ENCODE measurements at places on chromosomes 12 and 14.

DNA sequence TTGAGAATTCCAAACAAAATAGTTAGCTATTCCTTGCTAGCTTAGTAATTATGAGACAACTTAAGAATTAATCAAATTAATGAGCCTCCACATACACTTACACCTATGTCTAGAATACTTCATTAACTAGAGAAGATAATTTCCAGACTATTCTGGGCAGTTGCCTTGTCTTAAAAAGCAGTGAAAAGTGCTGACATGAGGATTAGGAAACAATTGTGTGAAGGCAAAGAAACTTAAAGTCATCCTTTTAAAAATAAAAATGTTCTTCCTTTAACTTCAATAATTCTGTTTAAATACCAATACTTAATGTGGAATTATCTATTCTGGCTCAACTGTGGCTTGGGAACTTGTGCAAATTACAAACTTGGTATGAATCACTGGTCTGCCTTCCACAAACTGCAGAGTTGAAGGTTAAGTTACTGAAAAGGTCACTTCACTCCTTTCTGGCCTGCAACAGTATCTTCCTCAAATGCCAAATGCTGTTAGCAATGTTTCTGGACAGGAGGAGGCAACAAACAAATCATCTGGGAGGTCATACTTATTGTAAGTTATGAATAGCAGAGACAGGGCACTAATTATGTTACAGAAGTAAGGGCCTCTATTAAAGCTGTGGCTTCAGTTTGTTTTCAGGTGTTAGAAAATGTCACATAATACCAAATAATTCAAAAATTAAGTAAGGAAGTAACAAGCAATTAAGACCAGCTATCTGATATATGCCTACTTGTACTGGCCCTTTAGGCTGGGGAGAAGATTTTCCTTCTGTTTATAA lies 19.2 kb downstream of the PPTC7 start:
- no peak for DNase-seq

- DNase-seq: no peak
Observed at GRCh38 chr12:12812618-12813119, 477 bp upstream of the DDX47 start.

DNA sequence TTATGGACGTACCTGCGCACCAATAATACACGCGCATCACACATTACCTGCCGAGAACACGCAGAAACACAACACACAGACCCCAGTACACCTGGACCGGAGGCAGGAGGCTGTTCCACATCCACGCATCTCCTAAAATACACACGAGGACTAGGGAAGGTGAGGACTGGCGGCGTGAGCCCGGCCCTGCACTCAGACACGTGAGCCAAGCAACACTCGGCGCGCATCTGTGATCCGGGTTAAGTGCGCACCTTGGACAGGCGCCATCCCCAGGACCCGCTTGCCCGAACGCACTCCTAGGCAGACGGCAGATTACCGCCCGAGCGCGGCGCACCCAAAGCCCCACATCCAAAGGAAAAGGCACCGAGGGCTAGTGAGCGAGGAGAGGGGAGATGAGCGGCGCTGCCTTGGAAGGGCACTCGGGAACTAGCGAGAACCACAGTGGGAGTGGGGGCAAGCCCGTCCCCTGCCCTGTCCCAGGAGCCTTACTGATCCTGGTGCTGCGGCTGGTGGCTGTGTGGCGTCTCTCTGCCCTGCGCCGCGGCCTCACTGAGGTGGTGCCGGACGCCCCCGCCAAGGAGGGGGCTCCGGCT lies 417 bp downstream of the GLS2 start:
- DNase-seq: peak; percentile 90

GRCh38 chr12:128823216-128823915 lies 392 bp downstream of the SLC15A4 start:
- DNase-seq: peak; percentile 91

DNA sequence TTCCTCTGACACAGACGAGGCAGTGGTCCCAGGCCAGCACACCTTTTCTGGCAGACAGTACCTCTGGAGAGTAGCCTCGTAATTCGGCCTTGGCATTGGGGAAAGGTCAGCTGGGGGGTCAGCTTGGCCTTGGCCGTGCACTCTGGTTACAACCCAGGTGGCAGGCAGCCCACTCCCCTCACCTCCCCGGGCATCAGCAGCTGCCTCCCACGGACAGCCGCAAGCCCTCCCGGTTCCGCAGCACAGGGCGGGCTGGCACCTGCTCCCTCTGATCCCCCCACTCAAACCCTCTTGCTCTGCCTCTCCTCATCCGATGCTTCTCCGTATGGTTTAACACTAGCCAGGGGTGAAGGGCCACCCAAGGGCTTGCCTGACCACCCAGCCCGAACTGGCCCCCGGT lies 50.6 kb downstream of the TEAD4 start:
- no peak for DNase-seq

DNA sequence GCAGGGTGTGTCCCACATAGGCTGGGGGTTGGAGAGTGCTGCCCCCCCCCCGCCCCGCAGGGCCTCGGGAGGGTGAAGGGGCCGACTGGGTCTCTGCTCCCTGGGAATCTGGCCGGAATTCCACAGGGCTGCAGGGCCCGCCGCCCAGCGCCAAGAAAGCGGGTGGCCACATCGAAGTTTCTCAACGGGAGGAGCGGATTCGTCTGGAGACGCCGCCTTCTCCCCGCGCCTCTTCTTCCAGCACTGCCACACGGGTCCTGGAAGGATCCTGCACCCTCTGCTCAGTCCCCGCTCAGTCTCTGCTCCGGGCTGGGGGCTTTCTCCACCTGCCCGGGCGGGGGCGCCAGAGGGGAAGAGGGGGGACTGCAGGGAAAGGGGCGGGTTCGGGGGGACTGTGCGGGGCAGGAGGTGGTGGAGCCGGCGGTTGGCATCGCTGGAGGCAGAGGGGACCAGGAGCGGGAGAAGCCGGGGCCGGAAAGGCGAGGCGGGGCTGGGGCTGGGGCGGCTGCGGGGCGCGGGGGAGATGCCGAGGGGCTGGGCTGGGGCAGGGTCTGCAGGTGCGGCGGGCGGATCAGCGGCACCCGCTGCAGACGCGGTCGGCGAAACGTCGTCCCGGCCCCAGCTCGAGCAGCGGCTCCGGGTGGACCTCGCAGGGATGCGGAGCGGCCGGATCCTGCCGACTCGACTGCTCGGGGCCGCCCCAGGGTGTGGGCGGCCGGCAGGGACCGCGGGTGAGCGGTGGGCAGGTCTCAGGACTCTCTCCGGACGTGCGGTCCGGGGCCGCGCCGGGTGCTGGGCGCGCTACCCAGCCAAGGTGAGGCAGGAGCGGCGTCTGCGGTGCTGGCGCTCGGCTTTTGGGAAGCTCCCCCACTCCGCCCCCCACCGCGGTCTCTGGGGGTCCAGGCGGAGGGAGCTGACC lies 811.4 kb upstream of the TMEM132C start:
- DNase-seq: peak; percentile 95

DNA sequence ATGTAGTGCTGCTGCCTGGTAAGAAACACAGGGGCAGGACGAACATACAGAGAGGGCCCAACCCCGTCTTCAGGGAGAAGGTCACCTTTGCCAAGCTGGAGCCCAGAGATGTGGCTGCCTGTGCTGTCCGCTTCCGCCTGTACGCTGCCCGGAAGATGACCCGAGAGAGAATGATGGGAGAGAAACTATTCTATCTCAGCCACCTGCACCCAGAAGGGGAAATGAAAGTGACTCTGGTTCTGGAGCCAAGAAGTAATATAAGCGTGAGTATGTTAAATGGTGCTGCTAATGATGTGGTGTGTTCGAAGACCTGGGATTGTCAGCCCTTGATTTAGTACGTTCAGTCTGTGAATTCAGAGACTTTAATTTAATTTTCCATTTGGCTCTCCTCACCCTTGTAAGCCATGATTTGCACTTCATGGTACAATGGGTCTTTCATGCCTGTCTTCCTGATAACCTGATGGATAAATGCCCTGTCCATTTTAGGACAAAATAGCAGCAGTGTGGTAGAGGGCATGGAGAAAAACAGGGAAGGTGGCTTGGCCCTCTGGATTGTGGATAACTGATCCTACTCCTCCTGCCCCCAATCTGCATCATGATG lies 318.9 kb downstream of the SNAPC1 start:
- no peak for DNase-seq

- peak; percentile 35 for DNase-seq
Observed at GRCh38 chr12:4285070-4285469, 11.5 kb downstream of the CCND2 start.

- DNase-seq: peak; percentile 53
Observed at GRCh38 chr14:28468191-28469151, 298.1 kb upstream of the FOXG1 start.

DNA sequence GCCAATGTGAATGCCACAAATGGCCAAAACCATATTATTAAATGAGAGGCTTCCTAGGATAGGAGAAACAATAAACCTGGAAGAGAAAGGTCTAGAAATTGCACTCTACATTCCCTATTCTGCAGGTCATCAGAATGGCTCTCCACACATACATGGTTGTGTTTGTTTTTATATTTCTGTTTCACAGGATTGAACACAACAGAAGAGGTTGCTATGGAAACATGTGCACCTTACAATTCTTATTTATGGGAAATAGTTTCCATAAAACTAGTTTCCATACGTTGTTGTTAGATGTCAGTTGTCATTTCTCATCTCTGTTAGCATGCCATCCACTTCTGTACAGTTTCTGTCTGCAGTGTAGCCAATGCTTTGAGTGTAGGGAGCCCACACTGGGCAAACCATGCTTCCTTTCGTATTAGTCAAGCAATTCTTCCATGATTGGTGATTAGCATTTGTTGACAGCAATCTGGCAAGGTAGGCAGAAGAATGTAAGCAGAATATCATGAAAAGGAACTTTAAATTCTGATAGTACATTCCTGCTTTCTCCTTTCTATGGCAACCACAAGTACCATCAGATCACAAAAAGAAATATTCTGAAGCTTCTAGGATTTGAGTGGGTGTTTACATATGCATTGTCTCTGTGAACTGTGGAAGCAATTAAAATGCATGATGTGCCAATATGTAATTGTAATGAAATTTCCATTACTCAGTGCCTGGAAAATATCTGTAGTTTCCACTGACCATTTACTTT lies 141.6 kb upstream of the AVPR1A start:
- no peak for DNase-seq

DNA sequence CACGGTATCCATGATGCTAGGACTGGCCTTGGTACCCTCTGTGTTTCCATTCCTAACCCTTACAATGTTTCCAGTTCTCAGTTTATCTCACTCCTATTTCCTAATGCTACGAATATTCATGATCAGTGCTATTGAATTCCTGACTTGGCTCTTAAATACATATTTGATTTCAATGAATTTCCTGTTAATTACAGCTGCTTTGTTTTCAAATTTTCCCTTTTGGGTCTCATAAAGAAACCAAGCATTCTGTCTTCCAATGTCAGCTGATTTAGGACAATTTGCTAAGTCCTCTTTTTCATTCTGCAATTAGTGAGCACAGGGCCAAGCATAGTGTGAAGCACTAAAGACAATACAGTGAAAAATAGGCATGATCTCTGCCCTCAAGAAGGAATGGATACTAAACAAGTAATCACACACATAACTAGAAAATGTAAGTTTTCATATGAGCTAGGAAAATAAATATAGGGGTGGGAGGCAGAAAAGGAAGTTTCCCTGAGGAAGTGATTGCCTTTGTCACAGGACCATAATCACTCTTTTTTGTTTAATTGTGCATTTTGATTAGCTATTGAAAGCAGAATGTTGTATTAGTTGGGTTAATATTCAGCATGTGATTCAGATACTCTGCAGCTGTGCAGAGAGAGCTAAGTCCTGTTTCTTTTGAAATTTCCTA lies 88.5 kb downstream of the KCNC2 start:
- DNase-seq: no peak

GRCh38 chr12:78156751-78157150 lies 326.1 kb downstream of the NAV3 start:
- no peak for DNase-seq

DNA sequence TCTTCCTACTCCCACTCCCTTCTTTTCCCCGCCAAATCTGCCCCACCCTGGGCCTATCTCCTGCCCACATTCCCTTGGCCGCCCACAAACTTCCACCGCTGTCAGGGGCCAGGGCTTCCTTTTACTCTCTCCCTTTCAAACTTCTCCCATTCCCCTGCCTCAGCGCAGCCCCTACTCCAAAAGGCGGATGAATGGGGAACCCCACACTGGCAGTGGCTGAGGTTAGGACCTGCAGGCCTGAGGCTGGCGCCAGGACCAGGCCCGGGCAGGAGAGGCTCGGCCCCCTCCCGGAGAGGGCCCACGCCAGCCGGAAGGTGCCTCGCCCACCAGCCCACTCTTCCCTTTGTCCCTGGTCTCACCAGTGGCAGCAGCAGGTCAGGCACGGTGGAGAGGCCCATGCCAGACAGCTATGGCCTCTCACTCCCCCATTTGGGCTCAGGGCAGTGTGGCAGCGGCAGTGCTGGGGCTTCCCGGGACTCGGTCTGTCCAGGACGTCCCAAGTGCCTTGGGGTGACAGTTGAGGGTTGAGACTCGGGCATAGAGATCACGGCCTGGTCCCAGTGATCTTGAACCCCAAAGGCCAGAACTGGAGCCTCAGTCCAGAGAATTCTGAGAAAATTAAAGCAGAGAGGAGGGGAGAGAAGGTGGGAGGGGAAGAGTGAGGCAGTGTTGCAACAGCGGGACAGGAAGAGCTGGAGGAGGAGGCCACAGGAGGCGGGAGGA lies at the start of gene TNFRSF1A:
Gene TNFRSF1A (minus strand): TSS at position 660 of the 723 bp plus-strand sequence. CDS start 262 bp downstream, at position 398.
- DNase-seq: peak; percentile 89

DNA sequence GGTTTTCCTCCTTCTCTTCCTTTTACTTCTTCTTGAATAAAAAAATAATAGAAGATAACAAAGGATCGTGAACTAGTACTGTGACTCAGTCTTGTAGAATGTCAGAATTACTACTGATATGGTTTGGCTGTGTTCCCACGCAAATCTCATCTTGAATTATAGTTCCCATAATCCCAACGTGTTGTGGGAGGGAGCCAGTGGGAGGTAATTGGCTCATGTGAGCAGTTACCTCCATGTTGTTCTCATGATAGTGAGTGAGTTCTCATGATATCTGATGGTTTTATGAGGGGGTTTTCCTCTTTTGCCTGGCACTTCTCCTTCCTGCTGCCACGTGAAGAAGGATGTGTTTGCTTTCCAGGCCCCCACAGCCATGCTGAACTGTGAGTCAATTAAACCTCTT lies 549.6 kb downstream of the DIO2 start:
- DNase-seq: no peak

DNA sequence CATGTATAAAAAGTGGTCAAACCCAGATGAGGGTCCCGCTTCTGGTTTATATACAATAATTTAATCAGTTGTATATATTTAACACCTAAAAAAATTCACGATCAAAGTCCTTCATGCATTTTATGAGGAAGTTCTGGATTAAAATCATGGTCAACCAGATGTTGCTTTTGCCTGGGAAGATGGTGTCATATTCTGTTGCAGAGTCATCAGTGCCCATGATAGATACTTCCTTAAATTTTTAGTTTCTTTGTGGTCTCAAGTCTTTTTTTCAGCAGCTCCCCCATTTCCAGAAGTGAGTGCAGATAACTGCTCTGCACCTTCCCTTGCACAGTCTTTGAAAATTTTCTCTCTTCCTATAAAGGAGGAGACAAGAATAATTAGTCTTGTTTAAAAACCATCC lies 16.1 kb downstream of the ERP29 start:
- no peak for DNase-seq

GRCh38 chr12:11749943-11750690 lies 100.6 kb downstream of the ETV6 start:
- no peak for DNase-seq

GRCh38 chr14:70498191-70498590 lies 36.6 kb downstream of the ADAM20 start:
- no peak for DNase-seq

- DNase-seq: no peak
Observed at GRCh38 chr14:65817011-65817410, 404.5 kb downstream of the FUT8 start.
